ENCODE measurements at places on chromosomes 11 and 22.

DNA sequence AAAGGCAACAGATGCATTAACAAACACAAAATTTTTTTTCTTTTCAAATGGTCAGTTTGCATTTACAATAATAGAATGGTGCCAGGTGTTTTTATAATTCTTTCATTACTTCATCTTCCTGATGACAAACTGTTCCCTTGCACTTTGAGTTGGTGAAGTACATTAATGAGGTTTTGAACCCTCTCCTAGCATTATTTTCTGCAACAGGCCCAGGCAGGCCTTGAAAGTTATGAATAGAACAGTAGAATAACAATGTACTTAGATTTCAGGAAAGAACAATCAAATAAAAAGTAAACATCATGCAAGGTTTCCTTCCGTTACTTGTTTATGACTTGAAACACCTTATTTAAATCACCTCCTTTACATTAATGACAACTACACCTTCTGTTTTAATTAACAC is 9.6 kb downstream of the BTG4 start:
- no peak for DNase-seq

- DNase-seq: no peak
Observed at GRCh38 chr11:7604331-7604955, 68.9 kb downstream of the CYB5R2 start.

- DNase-seq: no peak
Observed at GRCh38 chr22:50009765-50010675, 2.5 kb downstream of the IL17REL start.

DNA sequence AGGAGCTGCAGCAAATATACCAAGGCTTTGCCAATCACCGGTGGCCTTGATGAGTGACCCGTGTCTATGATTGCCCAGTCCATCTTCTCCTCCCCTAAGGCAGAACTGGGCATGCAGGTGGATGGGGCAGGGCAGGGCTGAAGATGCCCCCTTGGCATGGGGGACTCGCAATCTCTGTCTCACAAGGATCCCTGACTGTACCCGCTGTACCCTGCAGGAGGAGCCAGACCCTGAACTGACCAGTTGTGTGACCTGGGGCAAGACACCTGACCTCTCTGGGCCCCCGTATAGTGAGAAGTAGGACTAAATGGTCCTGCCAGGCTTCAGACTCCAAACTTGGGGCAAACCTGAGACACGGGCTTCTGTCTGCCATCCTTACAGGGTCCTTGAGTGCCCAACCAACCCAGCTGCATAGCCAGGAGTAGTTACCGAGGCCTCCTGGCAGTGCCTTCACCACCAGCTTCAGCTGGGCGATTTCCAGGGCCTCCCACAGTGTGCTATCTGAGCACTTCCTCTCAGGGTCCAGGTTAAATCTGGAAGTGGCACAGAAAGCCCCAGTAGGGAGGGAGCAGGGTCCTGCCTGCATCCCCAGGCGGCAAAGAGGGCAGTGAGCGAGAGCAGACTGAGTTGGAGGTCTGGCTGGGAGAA is 6.4 kb upstream of the KCNJ11 start:
- no peak for DNase-seq

DNA sequence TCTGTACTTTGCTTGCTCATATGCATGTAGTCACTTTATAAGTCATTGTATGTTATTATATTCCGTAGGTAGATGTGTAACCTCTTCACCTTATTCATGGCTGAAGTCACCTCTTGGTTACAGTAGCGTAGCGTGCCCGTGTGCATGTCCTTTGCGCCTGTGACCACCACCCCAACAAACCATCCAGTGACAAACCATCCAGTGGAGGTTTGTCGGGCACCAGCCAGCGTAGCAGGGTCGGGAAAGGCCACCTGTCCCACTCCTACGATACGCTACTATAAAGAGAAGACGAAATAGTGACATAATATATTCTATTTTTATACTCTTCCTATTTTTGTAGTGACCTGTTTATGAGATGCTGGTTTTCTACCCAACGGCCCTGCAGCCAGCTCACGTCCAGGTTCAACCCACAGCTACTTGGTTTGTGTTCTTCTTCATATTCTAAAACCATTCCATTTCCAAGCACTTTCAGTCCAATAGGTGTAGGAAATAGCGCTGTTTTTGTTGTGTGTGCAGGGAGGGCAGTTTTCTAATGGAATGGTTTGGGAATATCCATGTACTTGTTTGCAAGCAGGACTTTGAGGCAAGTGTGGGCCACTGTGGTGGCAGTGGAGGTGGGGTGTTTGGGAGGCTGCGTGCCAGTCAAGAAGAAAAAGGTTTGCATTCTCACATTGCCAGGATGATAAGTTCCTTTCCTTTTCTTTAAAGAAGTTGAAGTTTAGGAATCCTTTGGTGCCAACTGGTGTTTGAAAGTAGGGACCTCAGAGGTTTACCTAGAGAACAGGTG is 11.1 kb downstream of the CCND1 start:
- no peak for DNase-seq

- no peak for DNase-seq
Observed at GRCh38 chr11:46072172-46072964, 48.9 kb downstream of the PHF21A start.
